Activated naive CD4-positive, alpha-beta T cell treated with anti-CD3 and anti-CD28 coated beads, Interleukin-2, amount 50 U/mL, for 16 hours (primary cell): ENCODE measurements at places on chromosomes 12 and 14.

DNA sequence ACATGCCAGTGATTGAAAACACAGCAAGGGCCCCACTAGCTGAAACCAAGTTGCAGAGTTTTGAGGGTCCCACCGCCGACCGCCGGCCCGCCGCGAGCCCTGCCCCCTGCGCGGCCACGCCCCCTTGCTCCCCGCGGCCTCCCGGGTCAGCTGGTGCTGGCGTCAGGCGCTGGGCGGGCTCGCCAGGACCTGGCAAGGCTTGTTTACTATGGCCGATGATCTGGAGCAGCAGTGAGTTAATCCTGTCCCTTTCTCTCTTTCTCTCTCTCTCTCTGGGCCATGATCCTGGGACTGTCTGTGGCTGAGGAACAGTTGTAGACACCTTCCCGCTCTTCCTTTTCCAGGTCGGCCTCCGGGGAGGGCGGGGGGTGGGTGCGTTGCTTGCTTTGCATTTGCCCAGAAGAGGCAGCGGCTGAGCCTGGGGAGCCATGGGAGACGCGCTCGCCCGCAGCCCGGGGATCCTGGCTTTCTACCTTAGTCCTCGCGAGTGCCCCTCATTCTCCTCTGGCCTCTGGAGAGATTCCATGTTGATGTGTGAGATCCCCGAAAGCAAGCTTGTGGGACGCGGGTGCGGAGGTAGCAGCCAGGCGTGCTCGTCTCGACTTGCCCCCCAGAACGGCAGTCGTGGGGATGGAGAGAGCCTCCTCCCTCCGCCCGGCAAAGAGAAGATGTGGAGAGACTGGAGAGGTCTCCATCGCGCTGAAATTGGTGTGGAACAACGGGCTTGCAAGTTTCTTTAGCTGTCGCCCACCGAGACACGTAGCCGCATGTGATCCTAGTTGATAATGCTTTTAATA, at the start of gene ABHD4:
Gene ABHD4, plus strand, starts transcription at position 202 of the 797 bp plus-strand sequence. Its CDS starts 7 bp downstream, at position 209.
- DNase-seq = peak; percentile 50

DNA sequence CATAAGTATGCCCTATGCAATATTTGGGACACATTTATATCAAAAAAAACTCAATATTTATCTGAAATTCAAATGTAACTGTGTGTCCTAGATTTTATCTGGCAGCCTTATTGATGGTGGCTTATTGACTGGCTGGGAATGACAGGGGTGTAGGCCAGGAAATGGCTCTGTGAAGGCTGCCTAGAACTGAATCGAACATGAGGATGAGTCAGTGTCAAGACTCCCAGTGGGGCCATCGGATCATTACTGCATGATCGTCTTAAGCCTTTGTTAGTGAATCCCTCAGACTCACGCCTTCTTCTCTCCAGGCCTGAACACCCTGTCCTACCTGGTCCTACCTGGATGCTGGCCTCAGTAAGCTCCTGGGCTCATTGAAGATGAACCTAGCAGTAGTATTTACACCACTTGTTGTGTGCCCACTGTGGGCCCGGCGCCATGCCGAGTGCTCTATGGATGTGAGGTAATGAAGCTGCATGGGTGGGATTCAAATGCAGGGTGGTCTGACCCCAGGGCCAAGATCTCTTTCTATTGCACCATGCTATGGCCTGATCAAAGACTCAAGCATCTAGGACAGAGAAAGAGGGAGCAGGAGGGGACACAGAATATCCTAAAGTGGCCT, 21.0 kb upstream of the FAIM2 start:
- DNase-seq = no peak

GRCh38 chr14:105168496-105168978, at the start of gene JAG2:
Gene JAG2 (minus strand): TSS chr14:105168776. CDS start chr14:105168420, 356 bp downstream.
- peak; percentile 66 for DNase-seq

- no peak for DNase-seq
These were observed 13.3 kb upstream of the TBX3 start for GRCh38 chr12:114697243-114697716.

DNA sequence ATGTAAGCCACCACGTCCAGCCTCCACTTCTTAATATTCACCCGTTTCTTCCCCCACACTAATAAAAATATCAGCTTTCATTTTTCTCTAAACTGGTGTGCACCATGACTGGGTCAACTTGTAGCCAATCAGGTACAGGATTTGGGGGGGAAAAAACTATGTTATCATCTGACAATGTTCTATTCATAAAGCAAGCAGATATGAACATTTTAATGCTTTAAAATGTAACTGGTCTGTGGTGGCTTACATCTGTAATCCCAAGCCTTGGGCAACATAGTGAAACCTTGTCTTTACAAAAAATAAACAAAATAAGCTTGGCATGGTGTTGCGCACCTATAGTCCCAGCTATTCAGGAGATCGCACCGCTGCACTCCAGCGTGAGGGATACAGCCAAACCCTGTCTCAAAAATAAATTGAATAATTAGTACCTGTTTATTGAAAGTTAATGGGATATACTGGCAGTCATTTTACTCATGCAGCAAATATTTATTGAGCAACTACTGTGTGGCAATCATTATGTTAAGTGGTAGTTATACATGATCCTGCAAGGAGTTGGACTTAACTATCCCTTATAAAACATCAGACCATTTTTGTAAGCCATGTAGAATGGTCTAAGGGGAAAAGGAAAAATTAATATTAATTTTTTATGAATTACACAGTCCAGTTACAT, 15.3 kb upstream of the ITPR2 start:
- no peak for DNase-seq

DNA sequence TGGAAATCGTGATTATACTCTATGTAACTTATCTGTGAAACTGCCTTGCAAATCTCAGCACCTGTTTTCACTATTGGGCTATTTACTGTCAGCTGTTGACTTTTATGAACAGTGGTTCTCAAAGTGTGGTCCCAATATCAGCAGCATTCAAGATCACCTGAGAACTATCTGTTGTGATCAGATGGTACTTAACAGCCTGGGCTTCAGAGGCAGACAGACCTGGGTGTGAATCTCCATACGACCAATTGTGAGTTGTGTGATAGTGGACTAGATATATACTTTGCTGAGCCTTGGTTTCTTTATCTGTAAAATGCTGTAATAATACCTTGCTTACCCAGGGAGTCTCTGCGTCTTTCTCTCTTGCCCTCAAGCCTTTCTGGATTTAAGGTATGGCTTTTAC, 105.1 kb downstream of the ERGIC2 start:
- no peak for DNase-seq

GRCh38 chr12:93514853-93515252, 47.5 kb downstream of the MRPL42 start:
- no peak for DNase-seq

- no peak for DNase-seq
These were observed 340.7 kb upstream of the LMO3 start for GRCh38 chr12:16946704-16947103.

GRCh38 chr14:92755495-92755894, 7.1 kb upstream of the LGMN start:
- no peak for DNase-seq

DNA sequence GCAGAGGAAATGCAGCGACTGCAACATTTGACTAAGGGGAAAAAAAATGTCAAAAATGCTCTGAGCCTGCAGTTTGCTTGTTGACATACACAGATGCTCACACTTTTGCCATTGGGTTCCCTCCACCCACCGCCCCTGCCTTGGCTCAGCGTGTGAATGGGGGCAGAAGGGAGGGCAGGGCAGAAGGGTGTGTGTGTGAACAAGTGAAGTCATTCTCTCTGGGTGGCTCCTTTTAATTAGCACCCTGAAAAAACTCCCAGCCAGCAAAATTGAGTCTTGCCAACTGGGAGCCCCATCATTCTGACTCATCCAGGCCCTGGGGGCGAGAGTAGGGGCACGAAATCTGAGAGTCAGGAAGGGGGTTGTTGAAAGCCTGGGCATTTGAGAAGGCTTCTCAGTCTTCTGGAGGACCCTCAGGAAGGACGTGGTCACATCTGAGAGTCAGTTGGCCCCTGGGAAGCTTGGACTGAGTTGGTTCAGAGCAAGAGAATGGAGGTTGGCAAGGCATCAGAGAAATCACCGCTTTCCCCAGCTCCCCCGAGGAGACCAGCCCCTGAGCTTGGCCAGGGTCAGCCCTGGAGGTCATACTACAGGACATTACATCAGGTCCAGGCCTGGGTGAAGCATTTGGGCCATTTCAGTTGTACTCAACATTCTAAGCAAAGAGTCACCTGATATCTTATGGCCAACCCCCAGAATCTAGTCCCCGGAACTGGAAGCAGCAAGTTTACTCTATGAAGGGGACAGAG, 22.7 kb upstream of the KRT78 start:
- no peak for DNase-seq

DNA sequence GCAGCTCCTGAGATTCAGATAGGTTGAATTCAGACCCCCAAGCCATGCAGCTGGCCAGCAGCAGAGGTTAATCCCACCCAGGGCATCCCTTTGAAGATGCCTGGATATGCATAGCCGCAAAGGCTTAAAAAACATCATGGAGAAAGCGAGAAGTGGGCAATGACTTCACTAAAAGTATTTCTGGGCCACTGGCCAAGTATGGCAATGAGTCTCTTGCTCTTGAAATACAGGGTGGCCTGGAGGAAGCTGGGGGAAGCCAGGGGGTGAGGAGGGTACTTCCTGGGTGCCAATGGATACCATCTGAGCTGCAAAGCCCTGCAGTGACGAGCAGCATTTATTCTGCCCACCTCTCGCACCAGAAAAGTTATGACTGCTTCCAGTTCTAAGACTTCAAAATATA, 539.3 kb upstream of the TBX3 start:
- DNase-seq = no peak

GRCh38 chr12:113475451-113476175, 3.9 kb upstream of the LHX5 start:
- DNase-seq = no peak

DNA sequence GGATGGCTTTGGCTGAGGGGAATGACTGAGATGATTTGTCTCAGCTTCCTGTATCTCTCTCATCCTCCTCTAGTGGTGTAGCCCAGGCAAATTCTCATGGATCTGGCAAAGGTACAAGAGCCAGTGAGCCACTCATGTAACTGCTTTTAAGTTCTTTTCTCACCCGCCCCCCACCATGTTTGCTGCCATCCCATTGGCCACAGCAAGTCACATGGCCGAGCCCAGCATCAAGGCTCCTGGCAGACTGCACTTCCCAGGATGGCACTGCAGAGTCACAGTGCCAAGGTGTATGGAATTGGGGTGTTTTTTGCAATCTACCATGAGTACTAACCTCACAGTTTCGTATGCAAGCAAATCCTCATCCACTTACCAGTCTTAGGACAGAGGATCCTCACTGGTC, 50.9 kb downstream of the CHST11 start:
- DNase-seq = no peak

GRCh38 chr12:84802161-84802560, 110.4 kb downstream of the SLC6A15 start:
- no peak for DNase-seq

DNA sequence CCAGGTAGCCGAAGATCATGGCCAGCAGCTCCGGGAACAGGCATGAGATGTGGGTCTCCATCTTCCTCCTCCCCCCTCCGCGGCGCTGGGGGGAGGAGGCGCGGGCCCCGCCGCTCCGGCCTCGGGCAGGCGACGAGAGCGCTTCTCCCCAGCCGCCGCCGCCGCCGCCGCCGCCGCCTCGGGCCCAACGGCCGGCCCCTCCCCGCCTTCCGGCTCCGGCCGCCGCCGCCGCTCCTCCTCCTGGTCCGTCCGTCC, 448 bp downstream of the FBXL14 start:
- no peak for DNase-seq

GRCh38 chr12:124454735-124455134, 112.7 kb downstream of the NCOR2 start:
- no peak for DNase-seq

GRCh38 chr14:97788364-97788763, 991.2 kb downstream of the VRK1 start:
- DNase-seq = no peak

GRCh38 chr12:96445691-96446583, 43.4 kb upstream of the CFAP54 start:
- peak; percentile 27 for DNase-seq

GRCh38 chr14:61608245-61609165, 86.8 kb upstream of the HIF1A start:
- DNase-seq = no peak

- no peak for DNase-seq
These were observed 1.0 kb upstream of the KDM2B start for GRCh38 chr12:121581686-121582429.

DNA sequence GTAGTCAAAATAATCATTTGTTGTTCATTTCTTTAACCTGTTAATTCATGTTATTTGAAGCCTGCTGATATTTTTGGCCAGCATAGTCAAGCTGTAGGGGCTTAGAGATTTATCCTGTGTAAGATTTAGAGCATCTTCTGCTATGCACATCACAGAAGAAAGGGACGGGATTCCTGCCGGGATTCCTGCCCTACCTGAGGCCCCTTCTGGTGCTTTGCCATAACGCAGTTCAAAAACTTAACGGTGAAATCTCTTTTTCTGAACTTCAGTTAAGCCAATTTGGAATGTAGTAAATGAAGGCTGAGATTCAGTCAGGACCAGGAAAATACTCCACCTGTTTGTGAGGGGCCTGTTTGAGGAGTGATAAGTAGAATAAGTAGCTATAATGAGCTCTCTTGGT, 50.7 kb upstream of the TMEM260 start:
- no peak for DNase-seq

DNA sequence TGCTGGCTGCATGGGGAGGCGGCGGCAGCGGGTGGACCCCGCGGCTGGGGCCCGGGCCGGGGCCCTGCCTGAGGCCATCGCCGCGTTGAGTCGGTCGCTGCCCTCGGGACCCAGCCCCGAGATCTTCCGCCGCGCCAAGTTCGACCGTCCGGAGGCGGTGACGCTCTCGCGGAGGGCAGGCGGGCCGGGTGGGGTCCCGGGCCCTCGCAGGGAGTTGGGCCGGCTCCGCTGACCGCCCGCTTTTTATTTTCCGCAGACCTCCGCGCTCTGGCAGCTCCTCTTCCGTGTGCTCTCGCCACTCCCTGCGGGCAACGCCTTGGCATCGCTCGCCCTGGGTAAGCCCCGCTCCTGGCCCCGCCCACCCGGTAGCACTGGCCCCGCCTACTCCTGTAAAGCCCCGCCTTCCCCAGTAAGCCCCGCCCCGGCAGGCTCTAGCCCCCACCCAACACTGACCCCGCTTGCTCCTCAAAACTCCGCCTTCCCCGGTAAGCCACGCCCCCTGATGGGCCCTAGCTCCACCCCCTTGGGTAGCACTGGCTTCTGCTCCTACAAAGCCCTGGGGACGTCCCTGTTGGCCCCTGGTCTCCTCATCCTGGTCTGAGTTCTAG, 424 bp downstream of the TEDC1 start:
- peak; percentile 80 for DNase-seq

DNA sequence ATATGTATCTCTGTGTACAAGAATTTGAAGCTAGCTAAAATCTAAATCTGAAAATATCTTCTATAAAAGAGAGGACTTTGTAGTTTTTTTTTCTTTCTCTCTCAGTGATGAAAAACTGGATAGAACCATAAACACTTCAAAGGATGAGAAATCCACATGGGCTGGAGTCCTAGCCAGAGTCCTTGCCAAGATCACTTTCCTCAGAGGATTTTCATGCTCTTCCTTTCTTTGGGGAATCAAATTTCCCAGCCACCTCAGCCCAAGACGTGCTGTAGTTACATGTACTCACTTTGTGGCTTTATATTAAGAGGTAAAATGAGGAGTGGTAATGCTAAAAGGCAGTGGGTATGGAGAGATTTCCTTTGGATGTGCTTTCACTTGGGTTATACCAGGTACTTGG, 110.3 kb downstream of the SLC38A1 start:
- no peak for DNase-seq

- DNase-seq = no peak
These were observed 474.8 kb downstream of the TMTC2 start for GRCh38 chr12:83161456-83161855.
